Muscle of leg (tissue), 16 donors: ENCODE measurements at places on chromosomes 1 and 21. TPM values are rescaled to one million over a fixed set of nuclear protein-coding genes. Genes with fewer than 3 reads are reported as not detected.

Gene FCRLB
- 0.40 TPM for total RNA-seq

Gene MATN1
- 0.71 TPM for total RNA-seq

Gene HJV
- total RNA-seq = 174 TPM

- DNase-seq = peak; percentile 40
These were observed 24.5 kb upstream of the CCN1 start for GRCh38 chr1:85555867-85556573.

DNA sequence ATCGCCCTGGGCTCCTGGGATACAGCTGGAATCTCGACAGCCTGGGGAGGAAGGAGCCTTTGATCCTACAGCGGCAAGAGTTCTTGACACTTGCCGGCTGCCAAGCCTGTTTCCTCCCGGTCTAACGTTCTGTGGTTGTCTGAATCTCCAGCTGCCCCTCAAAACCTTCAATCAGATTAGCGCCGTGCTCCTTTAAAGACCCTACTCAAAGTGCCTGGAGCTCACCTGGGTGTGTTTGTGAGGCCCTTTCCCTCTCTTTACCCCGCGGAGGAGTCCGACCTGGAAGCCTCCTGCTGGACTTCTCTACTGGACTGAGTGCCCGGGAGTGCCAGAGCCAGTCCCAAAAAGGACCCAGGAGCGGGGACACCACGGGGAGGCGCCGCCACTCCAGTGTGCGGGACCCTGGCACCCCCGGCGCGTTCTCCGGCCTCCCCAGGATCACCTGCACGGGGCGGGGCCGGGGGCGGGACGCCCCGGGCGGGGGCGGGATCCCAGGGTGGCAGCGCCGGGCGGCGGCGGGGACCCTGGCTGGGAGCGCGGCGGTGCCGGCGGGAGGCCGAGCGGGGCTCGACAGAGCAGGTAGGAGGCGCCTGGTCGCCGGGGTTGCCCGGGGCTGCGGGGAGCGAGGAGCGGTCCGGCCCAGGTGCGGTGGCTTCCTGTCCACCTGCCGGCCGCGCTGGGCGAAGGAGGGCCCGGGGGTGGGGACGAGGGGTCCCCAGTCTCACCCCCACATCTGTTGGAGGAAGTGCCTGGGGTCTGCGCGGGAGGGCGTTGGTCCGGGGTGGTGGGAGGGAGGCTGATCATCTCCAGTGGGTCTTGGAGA is at the start of gene NCMAP:
TSS of gene NCMAP (plus strand) at position 497 of the 823 bp plus-strand sequence. CDS start 39,344 bp downstream, outside the sequence.
- no peak for DNase-seq

DNA sequence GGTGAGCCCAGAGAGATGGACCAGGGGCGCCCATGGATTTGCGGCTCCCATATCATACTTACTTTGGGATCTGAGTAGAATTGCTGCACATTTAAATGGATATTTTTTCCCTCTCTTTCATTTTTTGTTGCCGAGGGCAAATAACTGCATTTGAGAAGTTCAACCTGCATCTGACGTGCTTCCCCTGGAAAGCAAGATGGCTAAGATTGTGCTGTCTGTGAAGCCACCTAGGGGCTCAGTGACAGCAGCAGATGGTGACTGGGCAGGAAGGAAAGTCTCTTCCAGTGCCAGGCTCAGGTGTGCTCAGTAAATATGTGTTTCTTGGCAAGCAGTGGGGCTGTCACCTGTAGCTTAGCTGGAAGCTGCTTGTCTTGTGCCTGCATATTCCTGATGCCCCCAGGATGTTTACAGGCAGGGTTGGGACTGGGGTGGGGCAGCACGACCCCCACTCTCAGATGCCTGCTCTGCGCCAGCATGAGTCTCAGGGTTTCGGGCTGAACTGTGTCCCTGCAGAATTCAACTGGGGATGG is 59.8 kb upstream of the ETV3 start:
- DNase-seq = no peak

- peak; percentile 39 for DNase-seq
These were observed 19.4 kb downstream of the GADD45A start for GRCh38 chr1:67704351-67704750.
